ENCODE measurements at places on chromosomes 12 and 14. TPM values are rescaled to one million over a fixed set of nuclear protein-coding genes. Genes with fewer than 3 reads are reported as not detected.

DNA sequence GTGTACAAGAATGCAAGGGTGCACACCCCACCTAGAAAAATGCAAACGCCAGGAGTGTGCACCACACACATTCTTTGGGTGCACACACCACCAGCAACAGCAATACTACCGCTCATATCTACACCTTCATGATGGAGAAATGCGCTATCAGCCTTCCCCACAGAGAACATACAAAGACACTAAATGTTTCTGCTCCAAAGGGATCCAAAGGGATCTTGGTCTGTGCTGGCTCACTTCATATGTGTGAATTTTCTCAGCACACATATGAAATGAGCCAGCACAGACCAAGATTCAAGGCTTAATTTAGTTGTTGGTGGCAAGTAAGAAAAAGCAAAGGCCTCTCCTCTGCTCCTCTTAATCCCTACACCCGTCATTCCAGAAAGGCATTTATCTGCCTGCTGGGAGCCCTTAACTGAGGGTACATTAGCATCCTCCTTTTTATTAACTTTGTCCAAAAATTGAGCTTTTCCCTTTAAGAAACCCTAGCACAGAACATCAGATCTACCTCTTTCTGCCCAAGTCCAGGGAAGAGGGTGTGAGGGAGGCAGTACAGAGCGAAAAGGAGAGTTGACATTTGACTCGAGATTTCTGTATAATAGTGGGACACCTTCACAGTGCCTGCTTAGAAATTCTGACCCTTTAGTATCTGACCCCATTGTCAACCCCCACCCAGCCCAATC is 8.3 kb downstream of the BMP4 start:
- no peak for DNase-seq

DNA sequence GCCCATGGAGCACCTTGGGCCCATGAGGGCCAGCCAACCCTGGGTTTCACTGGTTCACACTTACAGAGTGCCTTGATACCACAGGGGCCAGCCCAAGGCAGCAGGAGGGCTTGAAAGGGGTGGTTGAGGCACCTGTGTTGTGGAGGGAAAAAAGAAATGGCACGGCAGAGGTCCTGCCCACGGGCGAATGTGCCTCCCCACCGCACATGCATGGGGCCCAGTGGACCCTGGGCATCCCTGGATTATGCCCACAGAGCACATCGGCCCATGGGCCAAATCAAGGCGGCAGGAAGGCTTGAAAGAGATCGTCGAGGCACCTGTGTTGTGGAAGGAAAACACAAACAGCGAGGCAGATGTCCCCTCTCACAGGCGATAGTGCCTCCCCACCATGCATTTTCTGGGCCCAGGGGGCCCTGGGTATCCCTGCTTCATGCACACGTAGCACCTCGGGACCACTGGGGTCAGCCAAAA is 378.1 kb downstream of the ALG10 start:
- DNase-seq = peak; percentile 59

- no peak for DNase-seq
These were observed 299.3 kb downstream of the BCAT1 start for GRCh38 chr12:24649634-24650033.

- DNase-seq = no peak
These were observed 87.2 kb downstream of the CEP83 start for GRCh38 chr12:94372461-94372860.

GRCh38 chr14:68790644-68791077 is 2.2 kb downstream of the ZFP36L1 start:
- no peak for DNase-seq

AKAP5 gene
- total RNA-seq = 0.71 TPM

- no peak for DNase-seq
These were observed 53.6 kb upstream of the SRSF5 start for GRCh38 chr14:69713209-69713781.
